ENCODE measurements at places on chromosomes 5 and 9. TPM values are rescaled to one million over a fixed set of nuclear protein-coding genes. Genes with fewer than 3 reads are reported as not detected.

LIX1 gene
- total RNA-seq, result not detected

PCDHGB4 gene
- total RNA-seq, result 0.69 TPM

SPAG8 gene
- 1.4 TPM for total RNA-seq

DNA sequence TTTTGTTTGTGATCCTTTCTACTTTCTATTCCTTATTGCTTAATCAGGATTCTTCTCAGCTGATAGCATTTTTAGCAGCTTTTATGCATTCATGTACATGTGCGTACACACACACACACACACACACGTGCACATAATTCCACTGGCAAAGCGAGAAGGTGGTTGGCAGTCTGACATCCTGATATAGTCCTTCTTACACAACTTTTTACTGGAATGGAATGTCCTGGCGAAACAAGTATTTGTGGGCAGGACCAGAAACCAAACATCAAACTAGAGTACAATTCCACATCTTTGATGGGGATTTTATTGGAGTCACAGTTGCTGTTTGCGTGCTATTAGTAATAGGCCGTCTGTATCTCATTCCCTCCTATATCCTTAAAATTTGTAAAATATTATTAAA, 356.5 kb downstream of the CCDC171 start:
- DNase-seq, result peak; percentile 94

DNA sequence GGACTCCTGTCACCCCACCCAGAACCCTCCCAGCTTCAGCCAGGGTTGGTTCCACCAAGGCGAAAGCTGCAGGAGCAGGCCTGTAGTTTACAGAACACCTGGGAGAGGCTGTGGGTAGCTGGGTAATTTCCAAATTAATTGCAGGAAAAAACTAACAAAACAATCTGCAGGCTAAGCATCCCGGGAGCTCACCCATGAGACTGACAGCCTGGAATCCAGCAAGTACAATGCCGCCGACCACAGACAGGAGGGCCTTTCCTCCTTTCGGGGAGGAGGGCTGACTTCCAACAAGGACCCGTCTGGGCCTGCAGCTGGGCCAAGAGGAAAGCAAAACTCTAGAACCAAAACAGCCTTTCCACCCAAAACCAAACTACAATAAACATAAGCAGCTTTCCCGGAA, 10.3 kb downstream of the FOXE1 start:
- no peak for DNase-seq

DNA sequence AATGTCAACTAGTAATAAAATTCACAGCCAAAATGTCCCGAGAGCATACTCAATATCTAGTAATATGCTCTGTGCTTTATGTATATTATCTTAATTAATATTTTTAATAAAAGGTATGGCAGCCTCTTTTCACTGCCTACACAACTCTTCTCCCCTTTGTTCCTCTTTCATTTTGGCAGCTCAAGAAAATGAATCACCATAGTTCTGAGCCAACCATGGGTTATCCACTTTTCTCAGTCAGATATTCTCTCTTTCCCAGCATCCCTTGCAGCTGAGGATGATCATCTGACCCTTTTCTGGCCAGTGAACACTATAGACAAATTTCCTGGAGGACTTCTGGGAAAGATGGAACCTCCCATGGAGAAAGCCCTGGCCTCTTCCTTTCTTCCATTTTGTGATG, 8.2 kb upstream of the DOCK8 start:
- DNase-seq, result no peak

GRCh38 chr9:78187763-78188484, 48.0 kb upstream of the CEP78 start:
- DNase-seq, result no peak

GRCh38 chr5:139377226-139377625, 5.9 kb downstream of the SLC23A1 start:
- DNase-seq, result no peak
